ENCODE measurements at places on chromosomes 3 and 15. TPM values are rescaled to one million over a fixed set of nuclear protein-coding genes. Genes with fewer than 3 reads are reported as not detected.

- DNase-seq = no peak
Observed at GRCh38 chr3:71195492-71195891, 388.0 kb downstream of the FOXP1 start.

DNA sequence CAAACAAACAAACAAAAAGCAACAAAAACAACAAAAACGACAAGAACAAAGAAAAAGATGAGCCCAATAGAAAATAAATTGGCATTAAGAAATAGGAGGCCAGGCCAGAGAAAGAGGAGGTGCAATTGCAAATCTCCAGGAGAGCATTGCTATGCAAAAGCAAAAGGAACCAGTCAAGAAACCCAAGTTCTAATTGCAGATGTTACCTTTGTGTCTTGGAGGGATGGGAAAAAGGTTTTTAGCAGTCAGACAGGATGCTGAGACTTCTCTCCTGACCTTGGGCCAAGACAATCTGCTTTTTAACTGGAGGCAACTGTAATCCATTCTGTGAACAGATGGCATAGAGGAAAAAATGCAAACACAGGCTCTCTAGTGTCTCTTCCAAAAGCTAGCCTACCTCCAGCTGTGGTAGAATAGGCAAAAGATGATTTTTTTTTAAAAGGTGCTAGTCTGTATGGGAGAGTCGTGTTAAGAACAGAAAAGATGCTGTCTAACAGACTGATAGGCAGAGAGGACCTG is 56.4 kb downstream of the LSAMP start:
- no peak for DNase-seq

DNA sequence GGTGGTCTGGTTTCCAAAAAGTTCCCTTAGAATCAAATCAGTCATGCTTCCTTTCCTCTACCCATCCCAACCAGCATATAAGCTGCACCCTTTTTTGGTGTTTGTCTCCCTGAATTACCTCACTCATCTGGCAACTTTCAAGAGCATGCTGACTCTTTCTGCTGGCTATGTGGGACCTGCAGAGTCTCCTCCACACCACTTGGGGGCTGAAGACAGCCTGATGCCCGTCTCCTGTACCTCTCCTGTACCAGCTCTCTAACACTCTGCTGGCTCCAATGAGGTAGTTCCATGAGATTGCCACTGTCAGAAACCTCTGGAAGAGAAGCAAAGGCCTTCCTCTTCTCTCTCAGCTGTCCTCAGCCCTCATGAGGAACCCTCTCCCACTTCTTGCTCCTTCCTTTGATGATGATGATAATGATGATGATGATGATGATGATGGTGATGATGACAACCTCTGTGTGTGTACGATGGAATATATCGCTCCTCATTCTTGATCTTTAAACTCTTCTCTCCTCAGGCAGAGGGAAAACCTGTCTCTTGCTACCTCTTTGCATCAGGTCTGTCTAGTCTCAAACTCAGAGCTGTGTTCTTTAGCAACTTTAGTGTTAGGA is 257.5 kb downstream of the ZNF621 start:
- no peak for DNase-seq

- no peak for DNase-seq
Observed at GRCh38 chr3:49415931-49416601, 3.8 kb downstream of the TCTA start.

- DNase-seq = peak; percentile 21
Observed at GRCh38 chr3:120144267-120144666, 50.0 kb upstream of the GSK3B start.

- DNase-seq = no peak
Observed at GRCh38 chr15:72599855-72600464, 54.5 kb upstream of the GOLGA6B start.

DNA sequence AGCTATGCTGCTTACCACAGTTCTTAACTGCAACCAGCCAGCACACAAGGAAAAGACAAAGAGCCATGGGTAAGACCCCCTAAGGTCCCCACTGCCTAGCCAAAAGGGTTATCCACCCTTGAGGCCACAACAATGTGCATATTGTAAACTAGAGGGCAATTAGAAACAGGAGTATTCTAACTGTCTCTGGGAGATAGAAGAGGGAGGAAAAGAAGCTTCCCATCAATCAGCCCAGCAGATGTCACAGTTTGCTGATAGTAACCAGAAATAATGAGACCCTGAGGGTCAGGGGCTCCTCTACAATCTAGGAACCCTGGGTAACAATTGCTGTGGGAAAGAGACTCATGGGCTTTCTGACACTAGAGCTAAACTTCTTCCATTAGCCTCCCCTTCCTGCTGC is 20.6 kb upstream of the IFT57 start:
- DNase-seq = no peak

GRCh38 chr3:28109829-28110228 is 131.6 kb upstream of the CMC1 start:
- DNase-seq = no peak

GRCh38 chr3:121063628-121064027 is 155.6 kb downstream of the STXBP5L start:
- DNase-seq = no peak

GRCh38 chr3:111541911-111542483 is at the start of gene CD96:
Gene CD96, plus strand, starts transcription at chr3:111542197. Its CDS starts 52 bp downstream, at chr3:111542249.
- DNase-seq = no peak

DNA sequence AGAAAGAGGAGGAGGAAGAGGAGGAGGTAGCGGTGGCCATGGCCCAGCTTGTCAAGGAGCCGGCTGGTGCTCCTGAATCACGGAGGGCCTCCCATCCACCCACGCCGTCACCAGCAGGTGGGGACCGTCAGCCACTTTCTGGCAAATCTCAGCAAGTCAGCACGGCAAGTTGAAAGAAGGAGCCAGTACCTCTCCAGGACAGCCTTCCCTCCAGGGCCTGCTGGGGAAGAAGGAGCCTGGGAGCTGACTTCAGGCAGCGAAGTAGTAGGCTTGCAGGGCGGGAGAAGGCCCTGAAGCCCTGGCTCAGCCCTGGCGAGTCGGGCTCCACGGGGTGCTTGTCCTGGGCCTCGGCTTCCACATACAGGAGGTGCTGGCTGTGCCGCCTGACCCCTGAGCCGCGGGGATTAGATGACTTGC is 99.2 kb upstream of the TRPM1 start:
- peak; percentile 53 for DNase-seq

DNA sequence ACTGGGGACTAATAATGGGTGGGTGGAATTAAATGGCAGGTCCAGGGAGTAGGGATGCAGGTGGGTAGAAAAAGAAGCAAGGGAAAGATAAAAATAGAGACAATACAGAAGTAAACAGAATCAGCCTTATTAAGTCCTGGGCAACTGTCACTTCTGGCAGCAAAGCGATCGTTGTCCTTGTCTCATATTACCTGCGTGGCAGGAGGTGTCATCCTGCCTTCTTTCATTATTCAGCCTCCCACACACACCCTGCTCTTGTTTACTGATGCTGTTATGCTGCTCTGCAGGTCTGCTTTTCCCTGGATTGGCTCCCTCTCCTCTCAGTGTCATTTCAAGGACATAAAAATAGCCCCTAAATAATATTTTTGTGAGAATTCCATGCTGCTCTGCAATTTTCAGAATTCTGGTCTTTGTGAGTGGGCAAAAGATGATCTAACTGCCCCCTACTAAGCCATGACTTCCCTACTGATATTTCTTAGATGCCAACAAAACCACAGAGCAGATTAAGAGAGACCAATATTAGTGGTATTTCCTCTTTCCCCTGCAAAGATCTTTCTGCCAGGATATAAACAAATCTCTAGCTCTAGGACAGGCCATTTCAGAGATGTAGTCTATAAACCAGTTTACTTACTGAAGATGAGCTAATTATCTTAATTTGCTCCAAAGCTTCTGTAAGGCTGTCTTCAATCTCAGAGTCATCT is 8.5 kb downstream of the VEPH1 start:
- DNase-seq = no peak

GRCh38 chr15:60372227-60372626 is 25.6 kb downstream of the ANXA2 start:
- no peak for DNase-seq

The FBXO40 gene
- total RNA-seq = 0.12 TPM

The ISLR gene
- 29.4 TPM for total RNA-seq

The CFAP161 gene
- total RNA-seq = 0.24 TPM

The GRK7 gene
- not detected for total RNA-seq
